ENCODE measurements at places on chromosomes 3 and 15.

GRCh38 chr3:42102571-42102970, 11.4 kb downstream of the TRAK1 start:
- no peak for DNase-seq

GRCh38 chr3:150414258-150414657, 6.2 kb downstream of the TSC22D2 start:
- DNase-seq: no peak

- no peak for DNase-seq
Measured at GRCh38 chr3:194011807-194012206, 124.1 kb upstream of the HES1 start.

GRCh38 chr15:43911235-43911781, 84.5 kb downstream of the WDR76 start:
- DNase-seq: no peak

GRCh38 chr3:59994732-59995304, 945.0 kb upstream of the CFAP20DC start:
- DNase-seq: no peak

GRCh38 chr3:30073622-30074021, 532.8 kb upstream of the TGFBR2 start:
- DNase-seq: no peak

- DNase-seq: no peak
Measured at GRCh38 chr3:134057006-134057653, 27.4 kb upstream of the SLCO2A1 start.

- DNase-seq: no peak
Measured at GRCh38 chr15:51065261-51065660, 29.4 kb downstream of the TNFAIP8L3 start.

DNA sequence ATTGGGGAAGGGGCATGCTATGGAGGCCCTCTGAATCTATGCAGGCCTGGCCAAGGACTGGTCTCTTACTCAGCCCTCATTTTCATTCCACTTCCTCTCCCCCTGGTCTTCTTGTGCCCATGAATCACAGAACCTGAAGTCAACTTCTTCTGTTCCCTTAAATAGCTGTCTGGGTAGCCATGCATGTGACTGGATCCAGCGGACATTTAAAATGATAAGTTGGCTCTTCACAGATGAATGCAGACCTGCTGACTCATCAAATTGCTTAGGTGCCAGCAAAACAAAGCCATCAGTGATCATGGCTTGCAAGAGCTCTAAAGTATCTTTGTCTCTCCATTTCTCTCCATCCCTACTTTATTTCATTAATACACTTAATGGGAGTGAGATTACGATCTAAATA, 90.1 kb upstream of the CADPS start:
- DNase-seq: no peak

All from NCI-H2081 treated with DMSO at 0.1 percent for 48 hours (cell line).